ENCODE measurements at places on chromosomes 5 and 9. TPM values are rescaled to one million over a fixed set of nuclear protein-coding genes. Genes with fewer than 3 reads are reported as not detected.

The MSX2 gene
- 6.8 TPM for polyA plus RNA-seq

The TAS2R1 gene
- 0.25 TPM for polyA plus RNA-seq

The TAF11L10 gene
- polyA plus RNA-seq = not detected

The ASPN gene
- 225 TPM for polyA plus RNA-seq

The PCA3 gene
- 0.26 TPM for polyA plus RNA-seq

The GLDC gene
- polyA plus RNA-seq = 0.84 TPM

Measured in muscle of arm (tissue), 14 donors.